Naive thymus-derived CD4-positive, alpha-beta T cell (primary cell): ENCODE measurements at places on chromosomes 13 and 19.

DNA sequence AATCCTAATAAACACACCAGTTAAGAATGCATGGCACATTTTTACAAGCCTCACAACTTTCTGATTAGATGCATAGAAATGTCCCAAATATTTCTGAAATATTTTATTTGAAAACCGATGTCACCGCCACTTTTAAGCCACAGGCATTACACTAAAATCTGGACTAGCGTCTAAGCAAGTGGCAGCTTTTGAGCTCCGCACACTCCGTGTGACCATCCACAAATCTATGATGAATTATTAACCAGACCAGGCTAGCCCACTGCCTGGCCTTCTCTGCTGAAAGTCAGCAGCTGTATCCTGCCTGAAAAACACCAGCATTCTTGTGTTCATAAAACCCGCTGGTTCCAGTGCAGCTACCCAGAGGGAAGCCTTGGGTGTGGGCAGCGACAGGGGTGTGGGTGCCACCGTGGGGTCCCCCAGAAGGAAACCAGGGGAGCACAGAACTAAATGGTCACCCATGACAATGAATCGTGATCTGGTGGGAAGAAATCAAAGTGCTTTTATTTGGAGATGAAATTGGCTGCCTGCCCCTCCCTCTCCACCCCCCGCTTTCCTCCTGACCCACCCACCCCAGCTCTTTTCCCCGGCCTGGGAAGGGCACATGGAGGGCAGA, 13.8 kb downstream of the RASA3 start:
- DNase-seq, result no peak

- no peak for DNase-seq
Measured at GRCh38 chr19:5554828-5555227, 12.9 kb downstream of the TINCR start.

DNA sequence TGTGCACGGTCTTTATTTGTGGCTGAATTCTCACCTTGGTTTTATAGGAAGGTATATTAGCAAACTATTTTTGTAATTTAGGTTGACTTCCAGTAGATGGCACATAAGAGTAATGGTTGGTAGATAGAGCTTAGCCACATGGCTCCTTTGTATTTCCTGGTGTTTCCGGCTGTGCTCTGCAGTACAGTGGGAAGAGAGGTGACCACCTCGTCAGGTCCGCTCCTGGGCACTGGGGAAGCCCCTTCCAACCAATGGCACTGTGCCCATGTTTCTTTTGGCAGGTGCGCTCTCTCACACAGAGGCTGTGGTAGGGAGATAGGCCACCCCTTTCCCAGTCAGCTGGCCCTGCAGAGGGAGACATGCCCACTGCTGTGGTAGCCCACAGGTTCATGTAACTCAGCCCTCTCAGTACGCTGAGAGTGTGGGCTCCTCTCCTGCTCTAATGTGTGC, 74.3 kb upstream of the ATP12A start:
- DNase-seq, result no peak

- no peak for DNase-seq
Measured at GRCh38 chr13:26024558-26024957, 27.3 kb downstream of the SHISA2 start.

GRCh38 chr19:43755256-43755801, 567 bp upstream of the SMG9 start:
- DNase-seq, result peak; percentile 66

GRCh38 chr13:110937511-110938285, 22.8 kb upstream of the ANKRD10 start:
- DNase-seq, result no peak

DNA sequence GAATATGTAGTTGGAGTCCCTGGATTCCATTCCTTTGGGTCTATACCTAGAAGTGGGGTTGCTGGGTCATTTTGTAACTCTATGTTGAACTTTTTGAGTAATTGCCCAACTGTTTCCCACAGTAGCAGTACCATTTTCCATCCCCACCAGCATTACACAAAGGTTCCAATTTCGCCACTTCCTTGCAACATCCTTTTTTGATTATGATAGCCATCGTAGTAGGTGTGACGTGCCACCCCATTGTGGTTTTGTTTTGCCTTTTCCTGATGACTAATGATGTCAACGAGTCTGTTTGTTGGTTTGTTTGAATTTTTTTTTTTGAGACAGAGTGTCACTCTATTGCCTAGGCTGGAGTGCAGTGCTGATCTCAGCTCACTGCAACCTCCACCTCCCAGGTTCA, 3.3 kb upstream of the PEX11G start:
- no peak for DNase-seq

- no peak for DNase-seq
Measured at GRCh38 chr13:53200498-53201453, 172.2 kb downstream of the OLFM4 start.

- DNase-seq, result peak; percentile 14
Measured at GRCh38 chr13:28324181-28324789, 170.6 kb downstream of the FLT1 start.

GRCh38 chr13:21546372-21546771, 57.6 kb downstream of the MICU2 start:
- no peak for DNase-seq

GRCh38 chr19:803099-803561, 5.9 kb downstream of the PTBP1 start:
- no peak for DNase-seq

DNA sequence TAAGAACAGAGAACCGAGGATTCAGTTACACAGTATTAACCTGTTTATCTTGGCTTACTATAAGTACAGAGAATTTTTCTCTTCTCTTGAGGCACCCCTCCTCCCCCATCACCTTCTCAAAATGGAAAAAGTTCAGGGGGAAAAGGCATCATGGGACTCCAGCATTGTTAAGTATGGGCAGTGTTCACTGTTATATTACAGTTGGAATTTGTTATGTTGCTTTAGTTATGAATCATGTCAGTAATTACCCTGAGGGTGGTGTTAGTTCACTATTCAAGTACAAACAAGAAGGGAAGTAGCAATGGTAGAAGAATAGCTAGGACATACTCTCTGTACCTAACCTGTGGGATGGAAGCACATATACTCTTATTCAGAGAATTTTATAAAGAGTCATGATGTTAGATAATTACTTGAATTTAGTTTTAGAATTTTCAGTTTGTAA, 12.0 kb downstream of the LPAR6 start:
- DNase-seq, result no peak

GRCh38 chr13:47100214-47100853, 203.5 kb upstream of the HTR2A start:
- no peak for DNase-seq

GRCh38 chr19:19436137-19436691, 30.7 kb downstream of the GATAD2A start:
- DNase-seq, result no peak

GRCh38 chr19:51135004-51135403, 7.1 kb upstream of the SIGLEC7 start:
- DNase-seq, result no peak

GRCh38 chr13:110168999-110169933, 137.7 kb downstream of the COL4A1 start:
- DNase-seq, result no peak

DNA sequence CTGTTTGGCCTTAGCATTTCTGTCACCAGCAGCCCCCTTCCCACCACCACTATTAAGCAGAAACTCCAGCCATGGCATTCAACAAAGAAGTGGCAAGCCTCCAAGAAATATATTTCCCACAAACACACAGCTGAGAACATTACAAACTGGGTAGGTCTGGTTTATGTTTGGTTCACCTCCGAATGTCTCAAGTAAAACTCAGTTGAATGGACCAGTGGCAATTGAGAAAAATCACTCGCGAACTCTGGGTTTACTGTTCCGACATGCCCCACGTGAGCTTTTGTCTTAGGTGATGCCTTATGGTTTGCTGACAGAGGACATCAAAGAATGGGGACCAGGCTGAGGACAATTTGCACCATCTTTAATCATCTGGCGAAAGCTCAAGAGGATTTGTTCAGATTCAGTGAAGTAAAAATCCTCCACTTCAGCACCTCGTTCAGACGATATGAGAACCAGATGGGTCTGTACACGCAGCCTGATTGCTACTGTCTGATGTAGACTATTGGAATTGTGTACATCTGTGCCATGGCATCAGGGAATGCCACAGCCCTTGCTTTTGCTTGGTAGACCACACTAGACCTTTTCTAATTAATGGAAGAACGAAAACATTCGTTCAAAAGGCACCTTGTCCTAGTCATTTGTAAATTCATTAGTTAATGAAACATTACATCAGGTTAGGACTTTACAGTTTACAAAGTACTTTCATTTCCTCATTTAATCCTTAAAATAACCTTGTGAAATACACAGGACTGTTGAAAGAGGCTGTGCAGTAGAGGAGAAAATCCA, 59.4 kb downstream of the SLC10A2 start:
- no peak for DNase-seq

DNA sequence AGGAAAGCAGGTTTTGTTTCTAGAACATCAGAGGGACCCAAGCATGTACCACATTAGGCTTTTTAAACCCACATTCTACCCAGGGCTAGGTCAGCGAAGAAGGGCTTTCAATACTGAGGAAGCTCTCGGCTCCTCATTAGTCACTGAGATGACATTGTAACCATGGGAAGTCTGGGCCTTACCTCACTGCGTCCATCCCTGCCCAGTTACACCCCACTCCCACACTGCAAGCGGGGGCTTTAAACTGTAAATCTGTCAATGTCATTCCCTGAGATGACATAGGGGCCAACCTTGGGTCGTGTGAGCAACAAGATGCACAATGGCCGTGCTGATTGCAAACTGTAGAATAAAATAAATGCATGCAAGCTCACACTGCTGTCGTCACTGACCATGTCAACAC, 21.7 kb upstream of the TFDP1 start:
- DNase-seq, result no peak

DNA sequence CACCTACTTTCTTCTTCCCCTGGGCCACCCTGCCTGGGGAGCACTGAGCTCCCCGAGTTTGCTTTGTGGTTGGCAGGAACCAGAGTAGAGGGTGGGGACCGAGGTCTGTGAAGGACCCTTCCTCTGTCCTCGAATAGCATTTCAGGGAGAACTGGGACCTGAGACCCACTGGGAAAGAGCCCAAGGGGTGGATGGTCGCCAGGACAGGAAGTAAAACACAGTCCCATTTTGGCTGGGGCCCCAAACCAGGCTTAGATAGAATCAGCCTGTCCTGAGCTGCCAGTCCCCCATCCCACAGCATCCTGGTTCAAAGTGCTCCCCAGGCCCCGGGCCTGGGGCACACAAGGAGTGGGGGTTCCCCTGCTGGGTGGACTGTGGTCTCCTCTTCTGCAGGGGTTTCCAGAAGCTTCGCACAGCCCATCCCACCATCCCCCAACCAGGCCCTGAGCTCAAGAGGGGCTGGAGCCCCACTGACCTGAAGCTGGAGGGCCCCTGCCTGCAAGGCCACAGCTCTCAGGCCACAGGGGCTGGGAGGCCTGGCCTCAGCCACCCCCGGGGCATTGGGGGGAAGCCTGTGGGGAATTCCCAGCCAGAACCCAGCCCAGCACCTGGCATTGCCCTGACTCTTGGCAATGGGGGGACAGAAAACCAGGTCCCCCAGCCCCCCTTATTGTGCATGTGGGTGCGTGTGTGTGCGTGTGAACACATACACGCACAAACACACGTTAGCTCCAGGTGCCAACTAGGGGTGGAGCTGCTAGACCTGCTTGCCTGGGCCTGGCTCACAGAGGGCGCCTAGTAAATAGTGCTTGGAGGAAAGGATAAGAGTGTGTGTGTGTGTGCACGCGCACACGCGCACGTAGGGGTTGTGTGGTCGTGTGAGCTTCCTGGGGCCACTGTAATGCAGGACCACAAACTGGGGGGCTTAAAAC, 995 bp upstream of the MKNK2 start:
- peak; percentile 50 for DNase-seq

- no peak for DNase-seq
Measured at GRCh38 chr13:111027458-111028439, 87.4 kb upstream of the ARHGEF7 start.

DNA sequence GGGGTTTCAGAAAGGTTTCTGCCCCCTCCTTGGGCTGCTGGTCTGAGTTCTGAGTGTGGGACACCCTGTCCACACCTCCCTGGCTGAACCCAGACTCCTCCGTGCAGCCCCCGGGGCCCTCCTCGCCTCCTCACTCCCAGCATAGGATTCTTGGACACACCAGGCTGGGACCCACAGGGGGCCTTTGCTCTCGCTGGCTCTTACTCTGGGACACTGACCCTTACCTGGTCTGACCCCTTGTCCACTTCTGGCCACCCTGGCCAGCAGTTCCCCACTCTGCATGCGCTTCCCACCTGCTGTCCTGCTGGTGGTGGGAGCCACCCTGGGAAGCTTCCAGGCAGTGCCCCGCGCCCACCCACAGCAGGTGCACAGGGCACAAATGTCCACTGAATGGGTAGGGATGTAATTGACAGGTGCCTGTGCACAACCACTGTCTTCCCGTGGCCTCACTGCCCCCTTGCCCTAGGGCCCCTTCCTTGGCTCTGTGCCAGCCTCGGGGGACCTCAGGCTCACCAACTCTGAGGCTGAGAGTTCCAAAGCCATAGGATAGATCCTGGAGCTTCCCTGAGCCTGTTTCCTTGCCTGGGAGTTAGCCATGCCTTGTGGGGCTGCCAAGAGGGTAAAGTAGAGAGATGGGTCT, 7.0 kb upstream of the SLC25A42 start:
- no peak for DNase-seq

DNA sequence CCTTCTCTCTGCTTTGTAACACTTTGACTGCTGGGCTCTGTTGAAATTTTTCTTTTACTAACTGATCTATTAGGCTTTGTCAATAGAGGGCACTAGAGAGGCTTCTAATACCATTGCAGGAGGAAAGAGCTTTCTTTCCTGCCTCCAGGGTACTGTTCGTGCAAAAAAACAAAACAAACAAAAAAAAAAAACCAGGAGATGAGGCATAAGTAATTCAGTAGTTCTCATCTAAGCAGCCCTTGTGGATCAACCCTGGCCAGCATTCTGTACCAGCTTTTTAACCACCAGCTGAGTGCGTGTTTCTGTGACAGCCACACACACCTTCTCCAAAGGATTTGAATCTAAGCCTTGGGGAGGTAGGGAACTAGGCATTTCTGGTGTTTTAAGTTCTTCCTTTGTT, 1707.6 kb upstream of the SLC10A2 start:
- peak; percentile 4 for DNase-seq

GRCh38 chr13:94783489-94783888, 71.1 kb upstream of the SOX21 start:
- no peak for DNase-seq

- DNase-seq, result no peak
Measured at GRCh38 chr19:8642561-8642960, 12.1 kb downstream of the NFILZ start.

DNA sequence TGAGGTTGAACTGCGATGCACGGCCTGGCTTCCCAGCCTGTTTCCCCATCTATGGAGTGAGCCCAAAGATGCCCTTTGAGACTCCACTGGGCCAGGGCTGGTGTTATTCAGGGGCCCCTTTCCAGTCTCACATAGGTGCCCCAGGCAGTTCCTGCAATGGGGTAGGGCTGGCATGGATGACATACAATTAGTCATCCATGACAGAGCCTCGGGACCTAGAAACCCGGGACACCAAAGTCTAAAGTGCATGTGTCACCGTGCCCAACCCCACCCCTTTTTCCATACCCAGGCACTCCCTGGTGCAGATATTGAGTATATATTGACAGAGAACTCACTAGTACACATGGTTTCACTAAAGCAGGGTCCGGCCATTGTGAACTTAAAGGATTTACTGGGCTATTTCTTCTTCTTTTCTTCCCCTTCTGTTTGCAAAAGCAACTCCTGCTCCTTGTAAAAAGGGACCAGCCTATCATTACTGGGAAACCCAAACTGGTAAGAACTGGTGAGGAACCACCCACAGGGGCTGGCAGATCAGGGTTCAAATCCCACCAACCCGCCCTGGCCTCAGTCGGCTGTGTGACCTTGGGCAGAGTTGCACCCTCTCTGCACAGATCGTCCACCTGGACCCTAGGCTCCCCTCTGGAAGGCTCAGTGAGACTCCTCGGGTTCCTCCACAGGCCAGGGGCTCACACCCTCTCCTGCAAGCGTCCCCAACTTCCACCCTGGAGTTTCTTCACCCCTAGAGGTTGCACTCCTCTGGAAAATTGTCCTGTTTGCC, 2.7 kb downstream of the B3GNT3 start:
- no peak for DNase-seq
